ENCODE measurements at places on chromosomes 16 and 17.

GRCh38 chr17:31534223-31534888 lies 142.9 kb downstream of the RAB11FIP4 start:
- no peak for DNase-seq

DNA sequence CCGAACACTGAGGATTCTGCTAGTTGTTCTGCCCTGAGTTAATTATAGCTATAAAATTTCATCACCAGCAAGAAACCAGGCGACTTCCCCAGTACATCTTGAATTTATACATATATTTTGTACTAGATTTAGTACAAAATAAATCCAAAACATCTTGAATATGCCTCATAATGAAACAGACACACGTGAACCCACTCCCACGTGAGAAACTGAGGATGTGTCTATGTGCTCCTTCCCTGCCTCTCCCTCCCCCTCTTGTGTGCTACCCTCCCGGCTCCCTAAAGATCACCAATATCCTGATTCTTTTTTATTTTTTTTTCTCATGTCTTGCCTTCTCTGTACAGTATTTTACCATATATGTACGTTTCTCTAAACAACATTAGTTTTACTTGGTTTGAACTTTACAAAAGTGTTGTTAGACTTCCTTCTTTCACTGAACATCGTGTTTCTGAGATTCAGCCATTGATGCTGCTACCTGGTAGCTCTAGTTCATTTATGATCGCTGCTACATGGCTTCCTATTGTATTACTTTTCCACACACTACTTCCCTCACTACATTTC lies 1.1 kb upstream of the LCMT1 start:
- DNase-seq: no peak

DNA sequence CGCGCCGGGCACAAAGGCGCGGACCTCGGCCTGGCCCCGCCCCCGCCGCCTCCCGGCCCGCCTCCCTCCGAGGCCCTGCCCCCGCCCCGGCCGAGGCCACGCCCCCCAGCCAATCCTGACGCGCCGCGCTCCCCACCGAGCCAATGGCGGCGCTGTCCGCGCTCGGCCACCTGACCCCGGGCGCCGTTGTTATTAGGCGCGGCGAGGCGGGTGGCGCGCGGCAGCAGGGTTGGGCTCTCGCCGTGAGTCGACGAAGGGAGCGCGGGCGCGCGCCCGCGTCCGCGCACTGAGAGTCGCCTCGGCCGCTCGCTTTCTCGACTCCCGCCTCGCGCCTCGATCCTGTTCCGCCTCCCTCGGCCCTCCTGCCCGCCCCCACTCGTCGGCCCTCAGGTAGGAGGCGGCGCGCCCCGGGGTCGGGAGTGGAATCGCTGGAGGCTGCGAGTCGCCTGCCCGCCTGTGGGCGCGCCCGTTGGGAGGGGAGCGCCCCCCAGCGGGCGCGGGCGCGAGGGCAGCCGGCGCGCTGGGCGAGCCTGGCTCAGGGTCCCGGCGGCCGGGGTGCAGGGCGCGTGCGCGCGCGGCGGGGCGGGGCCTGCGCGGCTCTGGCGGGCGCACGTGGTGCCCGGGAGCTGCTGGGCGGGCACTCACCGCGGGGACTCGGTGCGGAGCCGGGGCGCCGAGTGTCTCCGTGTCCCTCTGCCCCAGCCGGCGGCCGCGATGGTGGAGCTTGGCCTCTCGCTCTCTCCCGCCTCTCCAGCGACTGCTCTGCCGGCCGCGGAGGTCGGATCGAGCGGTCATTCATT lies 405 bp upstream of the CBLN1 start:
- DNase-seq: peak; percentile 20

DNA sequence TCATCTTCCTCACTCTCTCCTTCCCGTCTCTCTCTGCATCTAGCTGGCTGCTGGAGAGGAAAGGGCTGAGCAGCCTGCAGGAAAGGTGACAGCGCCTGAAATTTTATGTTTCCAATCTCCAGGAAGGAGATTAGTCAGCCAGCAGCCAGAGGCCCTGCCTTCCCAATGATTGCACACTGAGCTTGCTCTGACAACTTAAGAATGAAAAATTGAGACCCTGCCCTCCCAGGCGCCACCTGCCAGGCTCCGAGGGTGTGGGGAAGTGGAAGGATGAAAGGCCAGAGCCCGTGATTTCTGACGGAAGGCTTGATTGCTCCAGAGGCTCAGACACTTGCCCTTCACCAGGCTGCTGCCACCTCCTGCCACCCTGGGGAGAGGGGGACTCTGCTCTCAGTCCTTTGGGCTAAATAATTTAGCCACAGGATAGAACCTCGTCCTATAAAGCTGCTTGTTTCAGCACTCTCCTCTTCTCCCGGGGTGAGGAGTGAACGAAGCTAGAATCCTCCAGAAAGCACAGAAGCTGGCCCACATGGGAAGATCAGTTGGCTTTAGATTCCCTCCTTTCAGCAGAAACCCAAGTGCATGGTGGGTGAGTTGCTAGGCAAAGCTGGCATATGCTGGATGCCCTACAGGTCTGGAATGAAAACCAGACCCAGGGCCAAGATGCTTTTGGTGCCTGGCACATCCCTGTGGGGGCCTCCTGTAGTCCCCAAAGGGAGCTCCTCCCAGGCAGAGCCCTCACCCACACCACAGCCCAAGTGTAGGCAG lies 33.5 kb downstream of the GRIN2C start:
- no peak for DNase-seq

DNA sequence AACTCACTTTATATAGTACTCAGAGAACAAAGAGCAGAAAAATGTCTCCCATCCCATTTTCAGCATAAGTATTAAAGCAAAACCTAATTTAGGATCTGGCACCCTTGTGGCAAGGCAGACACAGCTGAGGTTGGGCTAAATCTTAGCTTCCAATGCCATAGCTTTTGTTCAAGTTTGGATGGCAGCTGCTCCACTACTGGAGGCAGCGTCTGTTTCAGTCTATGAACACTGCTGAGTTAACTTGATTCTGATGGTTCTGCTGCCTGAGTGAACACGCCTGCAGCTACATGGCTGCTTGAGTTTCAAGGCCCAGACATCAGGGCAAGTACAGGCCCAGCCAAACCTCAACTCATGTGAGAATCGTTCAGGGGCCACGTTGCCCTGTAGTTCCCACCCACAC lies 178.2 kb upstream of the RPH3AL start:
- no peak for DNase-seq

- no peak for DNase-seq
Observed at GRCh38 chr16:1175566-1176279, 22.8 kb downstream of the CACNA1H start.
